ENCODE measurements at places on chromosomes 11 and 22.

DNA sequence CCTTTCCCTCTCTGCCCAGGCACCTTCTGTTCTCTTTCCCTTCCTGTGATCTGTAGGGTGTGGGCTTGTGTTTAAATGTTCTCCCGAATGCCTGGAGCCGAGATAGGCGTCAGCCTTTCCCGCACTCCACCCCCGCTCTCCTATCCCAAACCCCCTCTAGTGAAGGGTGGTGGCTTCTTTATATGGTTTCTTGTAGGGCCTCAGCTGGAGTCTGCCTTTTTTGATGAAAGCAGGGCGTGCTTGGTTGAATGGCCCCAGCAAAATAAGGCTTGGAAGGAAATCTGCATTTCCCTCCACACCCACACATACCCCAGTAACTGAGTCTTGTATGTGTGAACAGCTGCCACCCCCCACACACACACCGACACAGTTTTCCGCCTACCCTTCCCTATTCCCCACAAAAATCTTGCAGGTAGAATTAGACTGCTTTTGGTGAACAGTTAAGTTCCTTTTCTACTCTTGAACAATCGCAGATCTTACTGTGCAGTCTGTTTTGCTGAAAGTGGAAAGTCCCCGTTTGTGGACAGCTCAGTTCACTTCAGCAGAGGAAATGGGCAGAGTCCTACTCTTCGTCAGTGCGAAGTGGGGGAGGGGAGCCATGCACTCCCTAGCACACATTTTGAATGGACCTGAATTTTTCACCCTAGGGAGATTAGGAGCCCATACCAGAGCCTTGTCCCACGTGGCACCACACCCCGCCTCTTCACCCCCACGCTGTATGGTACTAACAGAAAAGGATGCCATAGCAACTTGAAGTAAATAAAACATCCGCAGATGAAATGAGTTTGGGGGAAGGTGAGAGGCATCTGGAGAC, 25.5 kb upstream of the GRK2 start:
- peak; percentile 63 for DNase-seq

DNA sequence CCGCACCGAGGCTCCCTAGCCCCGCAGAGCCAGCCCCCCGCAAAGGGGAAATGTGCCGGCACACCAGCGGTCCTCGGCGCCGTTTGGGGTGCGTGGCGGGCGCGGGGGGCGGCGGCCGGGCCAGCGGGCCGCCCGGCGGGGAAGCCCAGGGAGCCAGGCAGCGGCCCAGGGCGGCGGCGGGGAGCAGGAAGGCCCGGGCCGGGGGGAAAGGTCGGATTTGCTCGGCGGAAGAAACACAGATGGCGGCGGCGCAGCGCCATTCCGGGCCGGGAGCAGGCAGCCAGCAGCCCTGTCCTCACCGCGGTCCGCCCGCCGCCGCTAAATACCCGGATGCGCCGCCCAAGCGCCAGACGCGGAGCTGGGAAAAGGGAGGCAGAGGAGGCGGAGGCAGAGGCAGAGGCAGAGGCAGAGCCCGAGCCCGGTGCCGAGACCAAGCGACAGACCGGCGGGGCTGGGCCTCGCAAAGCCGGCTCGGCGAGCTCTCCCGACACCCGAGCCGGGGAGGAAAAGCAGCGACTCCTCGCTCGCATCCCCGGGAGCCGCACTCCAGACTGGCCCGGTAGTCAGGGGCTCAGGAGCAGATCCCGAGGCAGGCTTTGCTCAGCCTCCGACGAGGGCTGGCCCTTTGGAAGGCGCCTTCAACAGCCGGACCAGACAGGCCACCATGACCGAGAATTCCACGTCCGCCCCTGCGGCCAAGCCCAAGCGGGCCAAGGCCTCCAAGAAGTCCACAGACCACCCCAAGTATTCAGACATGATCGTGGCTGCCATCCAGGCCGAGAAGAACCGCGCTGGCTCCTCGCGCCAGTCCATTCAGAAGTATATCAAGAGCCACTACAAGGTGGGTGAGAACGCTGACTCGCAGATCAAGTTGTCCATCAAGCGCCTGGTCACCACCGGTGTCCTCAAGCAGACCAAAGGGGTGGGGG, 2.6 kb upstream of the GCAT start:
- peak; percentile 40 for DNase-seq

DNA sequence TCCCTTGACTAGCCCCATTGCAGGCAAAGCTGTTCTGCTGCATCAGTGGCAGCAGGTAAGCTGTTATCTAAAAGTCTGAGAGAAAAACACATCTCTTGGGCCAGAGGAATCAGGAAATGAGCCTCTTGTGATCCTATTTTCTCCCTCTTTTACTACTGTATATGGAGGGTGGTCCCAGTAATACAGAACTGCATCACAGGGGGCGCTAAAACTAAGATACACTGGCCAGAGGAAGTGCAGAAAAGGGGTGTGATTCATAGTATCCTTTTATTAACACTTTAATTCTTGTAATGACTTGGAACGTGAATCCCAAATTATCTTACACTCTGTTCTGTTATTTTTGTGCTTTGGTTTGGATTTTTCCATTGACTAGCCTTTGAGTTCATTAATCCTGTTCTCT, 8.8 kb upstream of the MED17 start:
- no peak for DNase-seq

DNA sequence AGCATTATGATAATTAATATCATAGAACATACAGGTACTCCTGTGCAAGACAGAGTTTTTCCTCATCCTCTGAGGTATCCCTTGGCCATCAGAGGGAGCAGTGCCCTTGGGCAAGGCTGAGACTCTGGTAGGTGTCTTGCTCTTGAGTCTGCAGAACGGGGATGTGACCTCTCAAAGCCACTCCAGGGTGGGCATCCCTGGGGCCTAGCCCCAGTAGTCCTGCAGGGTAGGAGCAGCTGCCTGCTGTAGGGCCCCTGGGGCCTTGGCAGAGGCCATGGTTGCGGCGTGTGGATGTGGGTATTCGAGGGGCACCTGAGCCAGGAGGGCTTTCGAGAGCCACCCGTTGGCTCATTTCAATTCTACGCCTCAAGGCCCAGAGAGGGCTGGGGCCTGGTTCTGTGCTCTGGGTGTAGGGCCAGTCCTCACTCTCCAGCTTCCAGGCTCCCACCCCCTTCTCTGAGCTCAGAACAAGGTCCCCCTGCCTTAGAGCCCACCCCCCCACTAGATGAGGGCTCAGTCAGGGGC, 7.7 kb upstream of the OMP start:
- no peak for DNase-seq

DNA sequence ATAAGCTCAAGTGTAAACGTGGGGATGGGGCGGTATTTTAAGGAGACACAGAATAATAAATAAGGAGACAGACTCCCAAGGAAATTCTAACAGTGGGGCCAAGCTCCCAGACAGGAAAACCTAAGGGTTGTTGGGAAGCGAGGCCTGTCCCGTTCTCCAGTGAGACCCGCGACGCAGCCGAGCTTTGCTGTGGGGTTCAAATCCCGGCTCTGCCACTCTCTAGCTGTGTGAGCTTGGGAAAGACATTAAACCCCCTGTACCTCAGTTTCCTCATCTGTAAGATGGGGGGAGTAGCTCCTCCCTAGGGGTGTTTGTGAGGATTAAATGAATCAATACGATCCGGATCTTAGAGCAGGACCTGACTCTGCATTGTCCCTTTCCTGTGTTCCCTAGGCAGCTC, 106.8 kb downstream of the TRIM29 start:
- no peak for DNase-seq

- no peak for DNase-seq
Measured at GRCh38 chr11:128095466-128095981, 491.8 kb downstream of the ETS1 start.

DNA sequence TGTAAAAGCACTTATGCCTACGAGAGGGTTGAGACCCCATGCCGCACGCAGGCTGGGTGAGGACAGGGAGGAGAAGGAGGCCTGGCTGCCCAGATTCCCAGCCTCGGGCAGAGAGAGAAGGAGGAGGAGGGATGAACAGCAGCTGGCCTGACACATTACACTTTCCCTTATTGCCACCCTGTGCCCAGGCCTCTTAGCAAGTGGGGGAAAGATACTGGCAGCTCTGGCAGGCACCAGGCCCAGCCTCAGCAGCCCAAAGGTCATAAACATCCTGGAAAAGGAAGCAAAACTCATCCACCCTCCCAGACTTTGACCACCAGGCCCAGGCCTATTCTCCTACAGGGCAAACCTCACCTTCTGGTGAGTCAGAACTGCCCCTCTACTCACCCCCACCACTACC, 4.7 kb downstream of the PLAAT3 start:
- no peak for DNase-seq

- no peak for DNase-seq
Measured at GRCh38 chr22:48872271-48873190, 955.1 kb downstream of the BRD1 start.

DNA sequence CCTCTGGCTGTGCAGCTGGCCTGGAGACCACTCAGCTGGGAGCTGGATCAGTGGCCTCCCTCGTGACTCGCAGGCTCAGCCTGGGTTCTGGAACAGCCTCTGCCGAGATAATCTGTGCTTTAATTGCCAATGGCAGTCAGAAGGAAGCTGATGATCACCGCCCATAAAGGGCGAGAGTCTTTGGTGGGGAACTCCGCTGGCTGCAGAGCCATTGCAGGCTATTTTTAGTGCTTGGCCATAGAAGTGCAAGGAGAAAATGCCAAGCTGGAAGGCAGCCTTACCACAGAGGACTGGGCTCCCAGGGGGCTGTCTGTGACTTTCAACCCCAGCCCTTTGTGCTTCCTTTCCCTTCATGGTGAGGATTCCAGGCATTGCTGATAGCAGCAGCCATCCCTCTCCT, 62.2 kb upstream of the TENM4 start:
- DNase-seq, result no peak

DNA sequence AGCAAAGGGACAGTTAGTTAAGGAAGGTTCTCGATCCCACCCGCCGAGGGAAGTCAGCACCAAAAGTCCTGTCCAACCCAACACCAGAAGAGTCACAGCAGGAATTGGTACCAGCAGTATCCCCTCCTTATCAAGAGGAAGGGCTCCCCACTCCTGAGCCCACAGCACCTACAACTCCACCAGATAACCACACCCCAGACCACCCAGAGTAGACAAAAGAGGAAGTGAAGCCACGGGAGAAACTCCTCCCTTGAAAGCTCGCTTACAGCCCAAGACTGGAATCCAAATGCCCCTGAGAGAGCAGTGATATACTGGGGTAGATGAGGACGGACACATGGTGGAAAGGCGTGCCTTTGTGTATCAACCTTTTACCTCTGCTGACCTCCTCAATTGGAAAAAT, 7.3 kb upstream of the CD5 start:
- DNase-seq, result no peak

DNA sequence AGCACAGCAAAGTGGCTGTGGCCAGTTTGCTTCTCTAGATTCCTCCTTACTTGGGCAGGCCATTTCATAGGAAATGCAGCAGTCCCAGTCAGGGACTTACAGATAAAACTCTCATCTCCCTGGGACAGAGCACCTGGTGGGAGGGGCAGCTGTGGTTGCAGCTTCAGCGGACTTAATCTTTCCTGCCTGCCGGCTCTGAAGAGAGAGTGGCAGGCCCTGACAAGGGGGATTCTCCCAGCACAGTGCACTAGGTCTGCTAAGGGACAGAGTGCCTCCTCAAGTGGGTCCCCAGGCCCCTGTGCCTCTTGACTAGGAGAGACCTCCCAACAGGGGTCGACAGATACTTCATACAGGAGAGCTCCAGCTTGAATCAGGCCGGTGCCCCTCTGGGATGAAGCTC, 1649.1 kb downstream of the LRRC4C start:
- no peak for DNase-seq

- DNase-seq, result no peak
Measured at GRCh38 chr11:78020246-78020645, 2.8 kb downstream of the KCTD14 start.

DNA sequence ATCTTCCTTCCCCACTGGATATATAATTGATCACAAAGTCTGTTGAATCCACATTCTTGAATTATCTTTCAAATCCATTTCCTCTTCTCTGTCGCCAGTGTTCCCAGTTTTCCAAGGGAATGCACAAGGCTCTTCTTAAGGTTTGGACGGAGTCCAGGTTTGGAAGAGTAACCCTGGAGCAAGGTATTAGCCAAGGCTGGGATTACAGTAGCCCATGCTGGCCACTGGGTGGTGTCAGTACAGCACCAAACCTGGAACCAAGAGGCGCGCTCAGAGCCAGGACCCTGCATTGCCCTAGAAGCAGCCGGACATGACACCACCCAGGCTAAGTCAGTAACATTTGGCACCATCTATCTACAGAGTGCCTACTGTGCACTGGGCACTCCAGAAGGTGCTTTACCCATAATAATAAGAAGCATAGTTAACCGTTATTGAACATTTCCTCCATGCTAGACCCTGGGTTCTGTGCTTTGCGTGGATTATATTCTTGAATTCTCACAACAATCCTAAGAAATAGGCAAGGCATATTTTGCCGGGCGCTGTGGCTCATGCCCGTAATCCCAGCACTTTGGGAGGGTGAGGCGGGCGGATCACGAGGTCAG, 48.0 kb upstream of the CLPB start:
- DNase-seq, result no peak

- no peak for DNase-seq
Measured at GRCh38 chr11:9001736-9002135, 2.1 kb downstream of the NRIP3 start.

DNA sequence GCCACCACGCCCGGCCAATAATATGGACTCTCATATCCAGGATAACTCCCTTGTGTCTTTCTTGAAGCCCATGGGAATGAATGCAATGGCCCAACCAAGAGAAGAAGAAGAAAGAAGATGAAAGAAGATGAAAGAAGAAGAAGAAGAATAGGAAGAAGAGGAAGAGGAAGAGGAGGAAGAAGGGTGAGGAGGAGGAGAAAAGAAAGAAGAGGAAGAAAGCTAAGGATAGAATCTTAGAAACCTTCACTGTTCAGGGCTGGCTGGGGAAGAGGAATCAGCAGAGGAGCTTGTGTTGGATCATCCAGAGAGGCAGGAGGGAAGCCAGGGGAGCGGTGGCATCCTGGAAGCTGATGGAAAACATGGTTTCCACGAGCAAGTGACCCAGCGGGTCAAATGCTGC, 28.9 kb downstream of the MCHR1 start:
- no peak for DNase-seq

GRCh38 chr11:61555051-61555969, 25.6 kb downstream of the SYT7 start:
- DNase-seq, result no peak

GRCh38 chr11:61028135-61028729, 56.8 kb downstream of the CD6 start:
- no peak for DNase-seq

DNA sequence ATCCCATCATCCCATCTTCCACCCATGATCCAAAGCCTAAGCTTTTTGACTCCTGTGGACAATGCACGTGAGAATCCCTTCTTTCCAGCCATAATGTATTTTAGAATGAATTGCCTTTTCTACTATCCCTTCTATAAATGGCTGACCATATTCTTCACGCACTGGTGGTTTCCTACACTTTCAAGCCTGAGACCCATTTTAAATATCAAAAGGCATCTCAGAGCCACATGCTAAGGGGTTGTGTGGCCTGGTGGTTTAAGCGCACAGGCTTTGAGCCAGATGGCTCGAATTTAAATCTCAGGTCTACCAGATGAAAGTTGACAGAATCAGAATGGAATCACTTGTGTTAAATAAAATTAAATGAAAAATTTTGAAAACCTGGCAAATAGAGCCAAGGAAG, 54.5 kb downstream of the C11orf91 start:
- no peak for DNase-seq

DNA sequence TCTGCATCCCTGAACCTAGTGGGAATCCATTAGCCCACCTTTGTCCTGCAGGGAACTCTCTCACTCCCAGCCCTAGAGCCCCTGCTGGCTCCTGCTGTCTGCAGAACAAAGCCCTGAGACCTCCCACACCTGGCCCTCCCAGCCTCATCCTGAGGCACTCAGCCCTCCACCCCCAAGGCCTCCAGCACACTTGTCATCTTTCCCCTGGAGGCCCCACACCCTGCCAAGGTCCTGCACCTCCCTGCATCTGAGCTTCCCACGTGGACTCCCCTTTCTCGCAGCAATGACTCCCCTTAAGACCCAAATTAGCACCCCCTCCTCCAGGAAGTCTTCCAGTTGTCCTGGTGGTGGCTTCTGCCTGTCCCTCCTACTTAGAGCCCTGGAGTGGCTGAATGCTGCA, 42.3 kb upstream of the LINC01488 start:
- DNase-seq, result no peak

Data from activated CD8-positive, alpha-beta memory T cell treated with anti-CD3 and anti-CD28 coated beads for 1 hour (primary cell).